Fibroblast of skin of back (primary cell): ENCODE measurements at places on chromosomes 2 and 18.

DNA sequence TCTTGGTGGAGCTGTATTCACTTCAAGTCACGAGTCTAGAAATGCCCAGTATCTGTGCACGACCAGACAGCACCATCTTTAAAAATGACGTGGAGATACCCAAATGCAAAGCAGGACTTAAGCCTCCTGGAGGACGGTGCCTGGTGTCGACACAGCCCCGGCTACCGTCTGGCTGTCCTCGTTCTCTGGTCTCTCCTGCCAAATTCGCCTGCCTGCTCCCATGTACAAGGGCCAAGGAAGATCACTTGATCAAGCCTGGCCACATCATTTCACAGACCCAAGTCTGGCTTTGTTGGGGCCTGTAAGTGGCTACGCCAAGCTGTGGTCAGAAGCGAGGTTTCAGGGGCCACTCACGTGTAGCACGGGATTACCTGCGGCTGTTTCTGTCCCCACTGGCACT is 9.4 kb downstream of the ODC1 start:
- no peak for DNase-seq

DNA sequence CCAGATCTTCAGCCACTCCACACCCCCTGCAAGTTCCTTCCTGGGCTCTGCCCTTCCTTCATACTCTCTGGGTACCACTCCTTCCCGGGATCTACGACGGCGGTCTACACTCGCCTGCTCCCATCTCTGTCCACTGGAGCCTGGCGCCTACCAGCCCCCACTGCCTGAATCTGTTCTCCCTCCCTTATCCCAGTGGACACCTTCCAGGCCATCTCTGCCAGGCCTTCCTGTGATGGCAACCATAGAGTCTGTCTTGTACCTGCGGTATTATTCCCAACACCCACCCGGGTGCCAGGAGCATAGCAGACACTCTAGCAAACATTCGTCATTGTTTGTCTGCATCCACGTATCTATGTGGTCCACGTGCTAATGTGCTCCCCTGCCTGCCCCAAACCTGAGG is 140.9 kb downstream of the ZFP36L2 start:
- DNase-seq: no peak

DNA sequence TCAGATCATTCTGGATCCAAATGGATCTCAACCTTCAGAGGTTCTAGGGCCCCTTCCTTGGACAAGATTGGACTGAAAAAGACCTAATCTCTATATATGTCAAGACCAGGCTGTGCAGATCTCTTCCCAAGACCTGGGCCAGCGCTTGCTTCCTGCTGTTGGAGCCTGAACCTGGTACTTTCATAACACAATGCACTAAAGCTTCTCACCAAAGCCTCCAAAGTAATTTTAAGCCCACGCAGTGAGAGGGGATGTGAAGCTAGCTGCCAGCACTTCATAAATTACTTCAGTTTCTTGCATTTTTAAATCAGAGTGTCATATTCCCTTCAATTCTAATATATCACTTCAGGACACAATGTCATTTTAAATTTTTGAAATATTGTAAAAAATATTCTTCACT is 50.7 kb downstream of the LRRC30 start:
- no peak for DNase-seq

GRCh38 chr2:235619544-235619943 is 125.7 kb downstream of the AGAP1 start:
- no peak for DNase-seq

DNA sequence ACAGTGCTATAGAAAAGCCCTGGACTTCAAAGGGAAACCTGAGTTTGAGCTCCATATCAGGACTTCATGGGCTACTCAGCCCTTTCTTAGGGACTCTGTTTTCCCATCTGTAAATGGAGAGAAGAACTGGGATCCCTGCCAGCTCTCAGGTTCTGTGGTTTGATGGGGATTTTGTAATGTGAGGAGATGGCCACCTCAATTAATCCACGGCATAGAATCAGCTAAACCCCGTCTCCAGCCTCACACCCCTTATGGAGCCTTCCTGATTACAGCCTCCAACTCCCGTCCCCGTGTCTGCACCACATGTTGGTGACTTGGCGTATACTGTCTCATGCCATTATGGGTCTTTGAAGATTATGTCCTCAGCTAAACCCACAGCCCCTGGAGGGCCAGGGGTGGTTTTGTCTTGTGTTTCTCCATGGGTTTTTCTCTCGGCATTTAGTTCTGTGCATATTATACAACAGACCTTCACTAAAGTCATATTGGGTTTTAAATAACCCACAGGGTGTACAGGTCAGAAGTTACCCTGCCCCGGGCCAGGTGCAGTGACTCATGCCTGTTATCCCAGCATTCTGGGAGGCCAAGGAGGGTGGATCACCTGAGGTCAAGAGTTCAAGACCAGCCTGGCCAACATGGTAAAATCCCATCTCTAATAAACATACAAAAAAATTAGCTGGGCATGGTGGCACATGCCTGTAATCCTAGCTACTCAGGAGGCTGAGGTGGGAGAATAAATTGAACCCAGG is 63.8 kb upstream of the PPP1CB start:
- DNase-seq: no peak

- no peak for DNase-seq
These were observed 97.8 kb downstream of the NCK2 start for GRCh38 chr2:105842555-105842954.

DNA sequence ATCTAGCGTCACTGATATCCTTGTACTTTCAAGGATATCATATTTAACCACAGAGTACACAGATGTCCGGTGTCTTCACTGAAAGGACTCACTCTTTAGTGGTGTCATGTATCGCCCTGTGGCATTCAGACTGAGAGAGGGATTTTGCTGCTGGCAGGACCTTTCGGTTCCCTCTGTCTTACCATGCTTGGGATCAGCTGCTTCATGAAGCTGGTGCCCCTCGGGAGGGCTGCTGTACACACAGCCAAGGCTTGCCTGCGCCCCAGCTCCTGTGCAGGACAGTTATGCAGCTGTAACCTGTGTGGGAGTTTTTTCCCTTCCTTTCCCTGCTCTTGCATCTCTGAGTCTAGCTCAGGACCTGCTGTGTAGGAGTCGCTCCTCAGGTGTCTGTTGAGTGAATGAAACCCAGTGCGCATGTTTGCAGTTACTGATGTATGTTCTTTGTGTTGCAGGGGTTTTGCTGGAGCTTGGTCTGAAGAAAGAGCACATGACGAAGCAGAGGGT is 64.4 kb downstream of the GREB1 start:
- no peak for DNase-seq

GRCh38 chr2:140383781-140384180 is 1603.6 kb upstream of the NXPH2 start:
- no peak for DNase-seq

DNA sequence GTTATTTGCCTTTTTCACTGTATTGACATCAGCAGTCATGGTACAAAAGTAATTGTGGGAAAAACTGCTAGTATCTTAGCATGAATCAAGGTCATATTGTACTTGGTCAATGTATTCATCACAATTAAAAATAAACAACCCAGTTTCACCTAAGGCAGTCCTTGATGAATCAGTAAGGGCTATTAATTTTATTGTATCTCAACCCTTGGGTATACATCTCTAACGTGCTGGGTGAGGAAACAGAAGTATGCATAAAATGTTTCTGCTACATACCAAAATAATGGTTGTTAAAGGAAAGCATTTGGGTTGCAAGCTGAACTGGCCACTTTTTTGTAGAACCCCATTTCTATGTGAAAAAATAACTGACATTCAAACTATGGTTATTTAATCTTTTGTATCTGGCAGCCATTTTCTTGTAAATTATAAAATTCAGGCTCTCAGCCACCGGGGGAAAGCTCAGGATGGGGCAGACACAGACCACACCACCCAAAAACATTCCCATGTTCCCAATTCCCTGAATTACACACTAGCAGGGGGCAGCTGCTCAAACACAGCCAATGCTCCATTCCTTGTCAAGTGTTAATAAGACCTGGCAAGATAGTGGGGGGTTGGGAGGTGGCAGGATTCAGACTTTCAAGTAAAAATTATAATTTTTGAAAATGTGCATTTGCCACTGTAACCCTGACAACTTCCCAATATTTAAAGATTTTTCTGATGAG is 49.3 kb downstream of the OLA1 start:
- peak; percentile 38 for DNase-seq

DNA sequence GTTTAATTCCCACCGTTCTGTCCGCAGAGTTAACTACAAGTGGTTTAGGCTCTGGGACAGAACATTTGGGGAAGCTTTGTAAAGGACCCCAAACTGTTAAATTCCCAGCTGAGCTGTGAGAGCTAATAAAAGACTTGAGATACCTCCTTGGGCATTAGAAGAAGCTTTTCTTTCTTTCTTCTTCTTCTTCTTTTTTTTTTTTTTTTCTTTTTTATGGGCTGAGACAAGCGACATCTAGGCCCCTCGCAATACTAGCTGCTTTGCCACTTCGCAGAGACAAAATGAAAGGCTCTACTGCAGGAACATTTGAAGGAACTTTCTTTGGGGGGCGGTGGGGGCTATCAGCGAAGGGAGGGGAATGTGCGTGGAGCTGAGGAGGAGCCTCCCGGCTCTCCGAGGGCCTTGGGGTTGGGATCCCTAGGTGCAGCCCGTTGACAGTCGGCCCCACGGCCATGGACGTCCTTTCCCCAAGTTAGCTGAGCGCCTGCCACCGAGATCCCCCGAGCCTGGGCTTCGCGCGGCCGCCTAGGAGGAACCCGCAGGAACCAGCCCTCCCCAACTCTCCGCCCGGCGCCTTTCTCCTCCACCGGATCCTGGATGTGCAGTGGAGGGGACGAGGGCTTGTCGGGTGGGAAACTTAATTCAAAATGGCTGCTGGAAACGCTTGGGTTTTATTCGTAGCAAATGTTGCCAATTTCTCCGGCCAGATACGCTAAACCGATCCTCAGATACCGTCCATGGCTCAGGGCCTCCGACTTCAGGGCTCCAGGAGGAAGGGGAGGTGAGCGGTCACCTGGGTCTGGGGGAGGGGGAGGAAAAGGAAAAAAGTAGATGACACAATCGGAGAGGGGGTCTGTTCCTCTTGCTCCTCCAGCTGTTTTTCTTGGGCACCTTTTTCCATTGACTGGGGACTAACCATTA is 4.2 kb downstream of the MEIS1 start:
- DNase-seq: peak; percentile 44

- DNase-seq: no peak
These were observed 75.7 kb downstream of the CHST9 start for GRCh38 chr18:27109451-27109850.

DNA sequence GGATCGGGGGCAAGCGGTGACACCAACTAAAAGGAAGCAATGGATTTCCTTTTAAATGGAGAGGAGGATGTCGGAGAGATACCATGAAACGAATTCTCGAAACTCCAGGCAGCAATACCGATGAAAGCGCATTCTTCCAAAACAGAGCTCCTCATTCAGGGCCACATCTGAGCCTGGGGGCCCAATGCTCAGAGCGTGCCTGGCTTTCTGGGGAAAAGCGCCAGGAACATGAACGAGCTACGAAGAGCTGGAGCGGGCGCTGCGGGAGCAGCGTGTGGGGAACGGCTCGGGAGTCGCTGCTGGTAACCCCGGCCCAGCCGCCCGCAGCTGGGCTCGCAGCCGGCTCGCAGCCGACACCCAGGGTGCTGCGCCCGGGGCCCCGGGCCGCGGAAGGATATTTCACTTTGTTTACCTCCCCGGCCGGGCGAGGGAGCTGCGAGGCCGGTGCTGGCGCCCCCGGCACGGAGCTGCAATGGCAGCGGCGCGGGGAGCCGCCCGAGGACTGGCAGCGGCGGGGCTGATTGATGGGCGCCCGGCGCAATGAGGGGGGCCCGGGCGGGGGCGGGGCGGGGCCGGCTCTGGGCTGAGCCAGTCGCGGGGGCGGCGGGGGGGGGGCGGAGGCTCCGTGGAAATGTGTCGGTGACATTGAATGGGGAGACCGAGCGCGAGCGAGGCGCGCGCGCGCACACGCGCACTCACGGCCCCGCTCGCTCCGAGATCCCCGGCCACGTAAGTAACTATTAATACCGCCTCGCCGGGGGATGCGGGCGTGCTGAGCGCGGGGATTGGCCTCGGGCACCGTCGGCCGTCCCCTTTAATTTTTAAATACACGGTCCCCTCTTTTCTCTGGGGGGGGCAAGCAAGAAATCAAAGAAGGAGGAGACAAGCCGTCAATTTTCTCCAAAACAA is at the start of gene TRIB2:
Gene TRIB2, plus strand, starts transcription at position 655 of the 909 bp plus-strand sequence. CDS start 1,372 bp downstream, outside the sequence.
- DNase-seq: peak; percentile 91

DNA sequence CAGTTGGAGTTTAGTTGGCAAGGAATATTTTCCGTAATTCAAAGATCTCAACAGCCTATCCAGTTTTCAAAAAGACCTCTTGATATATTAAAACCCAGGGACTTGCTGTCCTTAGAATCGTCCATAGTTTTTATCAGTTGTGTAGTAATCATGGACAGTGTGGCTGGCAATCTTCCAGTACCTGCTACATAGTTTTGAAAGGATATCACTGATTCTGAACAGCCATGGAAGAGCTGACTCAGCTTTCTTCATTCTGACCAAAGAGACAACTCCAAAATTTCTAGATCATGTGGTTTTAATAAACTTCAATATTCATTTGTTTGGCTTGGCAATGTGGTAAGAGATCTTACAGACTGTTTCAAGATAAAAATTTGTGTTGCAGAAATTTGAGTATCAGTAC is 616.7 kb downstream of the TDRD15 start:
- peak; percentile 6 for DNase-seq

DNA sequence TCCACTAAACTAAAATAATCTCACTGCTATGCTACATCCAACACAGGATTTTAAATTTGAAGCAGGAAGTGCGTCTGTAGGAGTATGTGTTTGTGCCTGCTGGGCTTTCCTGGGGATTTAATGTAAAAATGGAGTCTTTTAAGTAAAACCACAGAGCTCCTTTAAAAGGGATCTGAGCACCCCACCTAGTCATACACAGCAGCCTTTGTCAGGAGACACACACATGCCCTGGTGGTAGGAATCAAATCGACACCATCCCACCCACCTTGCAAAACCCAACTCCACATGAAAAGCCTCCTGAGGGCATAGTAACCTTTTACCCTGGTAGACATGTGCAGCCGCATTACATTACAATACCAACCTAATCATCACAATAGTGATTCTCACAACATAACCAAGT is 29.1 kb downstream of the UXS1 start:
- DNase-seq: no peak

GRCh38 chr18:26225022-26225693 is 1.1 kb upstream of the TAF4B start:
- no peak for DNase-seq

DNA sequence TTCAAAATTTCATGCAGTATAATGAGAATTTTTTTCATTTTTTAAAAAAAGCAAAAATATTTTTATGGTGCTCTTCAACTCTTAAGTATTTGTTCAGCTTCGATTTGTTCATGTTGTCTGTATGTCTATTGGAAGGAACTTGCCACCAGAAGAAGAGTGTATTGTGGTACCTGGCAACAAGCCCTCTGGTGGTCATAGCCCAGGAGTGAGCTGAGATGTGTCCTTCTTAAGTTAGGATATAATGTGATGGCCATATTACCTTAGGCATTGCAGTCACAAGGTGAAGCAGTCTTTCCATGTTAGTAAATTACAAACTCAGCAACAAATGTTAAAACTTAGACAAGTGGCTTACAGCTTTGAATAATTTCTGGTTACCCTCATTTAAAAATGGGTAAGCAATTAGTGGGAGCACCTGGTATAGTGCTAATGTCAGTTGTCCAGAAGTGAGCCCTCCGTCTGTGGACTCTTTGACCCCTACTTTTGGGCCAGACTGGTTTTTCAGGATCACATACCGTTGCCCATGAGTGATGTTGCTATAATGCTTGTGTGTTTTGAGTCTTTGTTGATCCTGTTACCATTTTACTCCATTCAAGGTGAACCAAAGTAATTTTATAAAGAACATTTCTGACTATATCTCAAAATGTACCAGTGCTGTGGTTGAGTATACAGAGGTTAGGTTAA is 57.4 kb downstream of the MYO1B start:
- DNase-seq: no peak
